ENCODE measurements at places on chromosomes 2 and 18.

- no peak for DNase-seq
Observed at GRCh38 chr2:39141334-39142271, 20.8 kb upstream of the SOS1 start.

DNA sequence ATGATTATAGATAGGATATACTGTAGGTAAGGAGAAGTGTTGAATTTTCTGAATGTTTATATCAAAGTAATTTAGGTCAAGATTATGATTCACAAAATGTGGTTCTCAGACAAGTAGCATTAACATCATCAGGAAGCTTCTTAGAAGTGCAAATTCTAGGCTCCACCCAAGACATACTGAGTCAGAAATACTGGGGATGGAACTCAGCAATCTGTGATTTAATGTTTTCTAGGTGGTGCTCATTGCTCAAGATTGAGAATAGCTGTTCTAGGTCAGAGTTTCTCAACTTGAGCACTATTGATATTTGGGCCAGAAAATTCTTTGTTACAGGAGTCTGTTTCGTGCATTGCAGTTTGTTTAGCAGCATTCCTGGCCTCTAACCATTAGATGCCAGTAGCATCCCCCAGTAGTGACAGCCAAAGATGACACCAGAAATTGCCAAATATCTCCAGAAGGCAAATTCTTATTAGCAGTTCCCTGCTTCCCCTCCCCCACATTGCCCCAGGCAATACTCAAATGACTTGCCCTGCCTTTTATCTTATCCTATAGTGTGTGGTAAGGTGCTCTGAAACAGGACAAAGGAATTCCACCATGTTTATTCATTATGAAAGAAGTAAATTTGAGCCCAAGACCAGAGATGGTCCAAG is 1001.2 kb downstream of the DPP10 start:
- DNase-seq: no peak

GRCh38 chr2:12787891-12788801 is 71.4 kb downstream of the TRIB2 start:
- no peak for DNase-seq

DNA sequence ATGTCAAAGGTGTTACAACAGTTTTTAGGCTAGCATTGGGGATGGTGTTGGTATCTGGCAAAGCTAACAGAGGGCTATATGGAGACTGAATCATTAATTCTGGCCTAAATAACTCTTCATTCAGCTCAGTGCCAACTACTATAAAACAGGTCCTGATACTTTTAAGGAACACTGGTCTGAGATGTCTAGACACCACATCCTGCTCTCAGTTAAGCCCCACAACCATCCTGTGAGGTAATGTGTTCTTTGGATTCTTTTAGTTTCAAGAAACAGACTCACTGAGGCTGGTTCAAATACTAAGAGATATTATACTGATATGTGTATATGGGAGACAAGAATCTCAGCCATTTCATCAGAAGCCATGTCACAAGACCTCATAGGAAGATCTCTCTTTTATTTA is 14.2 kb upstream of the HK2 start:
- no peak for DNase-seq

- DNase-seq: no peak
Observed at GRCh38 chr2:165898381-165898780, 55.2 kb downstream of the TTC21B start.

GRCh38 chr2:36677386-36677785 is 19.1 kb upstream of the VIT start:
- no peak for DNase-seq

GRCh38 chr2:63764630-63765029 is 77.1 kb upstream of the UGP2 start:
- DNase-seq: no peak

GRCh38 chr18:32383050-32383819 is 87.4 kb downstream of the GAREM1 start:
- peak; percentile 89 for DNase-seq

- no peak for DNase-seq
Observed at GRCh38 chr2:141021611-141022010, 1109.2 kb downstream of the LRP1B start.

DNA sequence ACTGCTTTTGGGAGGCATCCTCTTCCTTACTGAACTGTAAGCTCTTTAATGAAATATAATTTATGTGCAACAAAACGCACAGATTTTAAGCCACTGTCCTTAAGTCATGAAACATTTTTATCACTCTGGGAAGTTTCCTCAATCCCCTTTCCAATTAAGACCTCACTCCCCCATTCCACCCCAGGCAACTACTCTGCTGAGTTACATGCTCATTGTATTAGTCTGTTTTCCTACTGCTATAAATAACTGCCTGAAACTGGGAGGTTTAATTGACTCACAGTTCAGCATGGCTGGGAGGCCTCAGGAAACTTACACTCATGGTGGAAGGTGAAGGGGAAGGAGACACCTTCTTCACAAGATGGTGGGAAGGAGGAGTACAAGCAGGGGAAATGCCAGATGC is 46.5 kb upstream of the KCNE4 start:
- DNase-seq: no peak
